ENCODE measurements at places on chromosomes 7 and 10.

DNA sequence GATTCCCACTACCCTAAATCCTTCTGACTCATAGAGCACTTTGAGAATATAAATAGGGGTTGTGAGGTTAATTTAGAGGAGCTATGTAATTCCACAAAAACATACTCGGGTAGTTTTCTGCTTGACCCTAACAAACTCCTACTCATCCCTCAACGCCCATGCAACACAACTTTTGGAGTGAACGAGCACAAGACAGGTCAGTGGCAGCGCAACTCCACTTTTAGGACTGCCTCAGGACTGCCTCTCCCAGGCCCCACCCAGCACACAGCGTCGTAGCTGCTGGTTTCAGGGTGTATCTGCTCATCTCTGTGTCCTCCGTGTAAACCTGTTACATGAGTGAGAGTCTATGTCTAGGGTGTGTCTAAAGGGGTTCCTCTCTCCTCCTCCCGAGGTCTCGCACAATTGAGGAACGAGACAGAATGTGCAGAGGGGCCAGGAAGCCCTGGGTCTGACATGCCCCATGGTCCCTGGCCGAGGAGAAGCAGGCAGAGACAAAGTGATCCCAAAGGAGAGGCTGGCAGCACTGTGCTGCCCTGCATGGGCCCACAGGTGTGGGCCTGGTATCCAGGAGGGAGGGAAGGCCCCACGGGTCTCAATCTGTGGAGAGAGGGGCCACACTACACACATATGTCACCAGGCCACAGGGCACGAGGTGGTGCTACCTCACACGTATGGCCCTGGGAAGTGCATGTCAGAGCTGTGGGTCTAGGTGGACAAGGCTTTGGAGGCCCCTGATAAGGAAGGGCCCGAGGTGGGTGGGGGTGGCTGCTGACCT, 45.5 kb downstream of the CAMK2B start:
- peak; percentile 42 for DNase-seq

DNA sequence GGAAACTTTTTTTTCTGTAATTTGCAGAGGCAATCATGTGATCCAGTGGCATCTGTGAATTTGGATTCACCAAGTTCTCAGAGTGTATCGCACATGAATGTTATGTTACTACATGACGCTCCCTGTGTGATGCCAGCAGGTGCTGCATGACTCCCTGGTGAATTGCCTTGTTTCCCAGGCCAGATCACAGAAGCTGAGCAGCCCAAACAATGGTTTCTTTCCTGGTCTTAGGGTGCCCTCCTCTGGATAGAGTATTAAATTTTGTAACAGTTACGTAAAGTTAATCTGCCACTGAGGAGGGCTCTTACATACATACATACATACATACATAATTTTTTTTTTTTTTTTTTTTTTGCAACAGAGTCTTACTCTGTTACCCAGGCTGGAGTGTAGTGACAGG, 3.6 kb downstream of the ZSCAN21 start:
- DNase-seq: no peak

- no peak for DNase-seq
Observed at GRCh38 chr10:21929070-21929469, 74.5 kb downstream of the DNAJC1 start.

DNA sequence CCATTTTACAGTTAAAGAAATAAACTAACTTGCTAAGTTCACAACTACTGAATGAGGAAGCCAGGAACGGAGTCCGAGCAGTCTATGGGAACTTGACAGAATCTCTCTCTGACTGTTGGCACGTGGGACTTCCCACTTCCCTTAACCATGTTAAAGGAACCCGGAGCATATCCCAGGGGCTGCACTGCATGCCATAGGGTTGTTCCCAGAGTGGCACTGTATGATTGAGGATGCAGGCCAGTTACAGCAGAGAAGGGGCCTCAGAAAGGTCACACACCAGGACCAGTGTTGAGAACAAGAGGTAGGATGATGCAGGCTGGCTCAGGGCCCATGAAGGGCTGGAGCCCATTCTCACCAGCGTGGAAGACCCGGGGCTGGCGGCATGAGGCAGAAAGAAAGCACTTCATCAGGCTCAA, 201.8 kb downstream of the NSUN6 start:
- DNase-seq: no peak

DNA sequence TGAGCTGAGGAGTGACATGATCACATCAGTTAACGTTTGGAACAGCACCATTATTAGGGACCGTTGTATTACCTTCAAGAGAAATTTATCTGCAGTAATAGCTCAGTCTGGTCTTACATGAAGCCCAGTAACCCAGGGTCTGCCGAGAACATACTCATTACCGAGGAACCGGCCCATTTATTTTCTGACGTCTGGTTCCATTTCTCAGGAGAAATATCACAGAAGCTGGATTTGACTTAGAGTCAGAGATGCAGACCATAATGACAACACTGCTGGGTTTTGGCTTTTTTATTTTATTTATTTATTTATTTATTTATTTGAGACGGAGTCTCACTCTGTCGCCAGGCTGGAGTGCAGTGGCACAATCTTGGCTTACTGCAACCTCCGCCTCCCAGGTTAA, 163.1 kb downstream of the CCDC3 start:
- no peak for DNase-seq

GRCh38 chr7:6637544-6638229, 569 bp downstream of the ZNF316 start:
- peak; percentile 81 for DNase-seq

- DNase-seq: no peak
Observed at GRCh38 chr10:87551326-87551725, 46.6 kb downstream of the MINPP1 start.

GRCh38 chr10:84288151-84288550, 40.2 kb upstream of the CCSER2 start:
- DNase-seq: no peak

GRCh38 chr10:130769146-130770017, 542.1 kb downstream of the TCERG1L start:
- DNase-seq: no peak

- peak; percentile 89 for DNase-seq
Observed at GRCh38 chr10:49407552-49408137, 11.8 kb upstream of the DRGX start.

GRCh38 chr10:83990126-83990525, 149.2 kb upstream of the GHITM start:
- no peak for DNase-seq

GRCh38 chr7:12641196-12641595, 46.2 kb upstream of the ARL4A start:
- DNase-seq: no peak

Data from activated CD8-positive, alpha-beta memory T cell treated with anti-CD3 and anti-CD28 coated beads, Interleukin-2, amount 50 U/mL, for 48 hours (primary cell).